ENCODE measurements at places on chromosomes 11 and 22.

DNA sequence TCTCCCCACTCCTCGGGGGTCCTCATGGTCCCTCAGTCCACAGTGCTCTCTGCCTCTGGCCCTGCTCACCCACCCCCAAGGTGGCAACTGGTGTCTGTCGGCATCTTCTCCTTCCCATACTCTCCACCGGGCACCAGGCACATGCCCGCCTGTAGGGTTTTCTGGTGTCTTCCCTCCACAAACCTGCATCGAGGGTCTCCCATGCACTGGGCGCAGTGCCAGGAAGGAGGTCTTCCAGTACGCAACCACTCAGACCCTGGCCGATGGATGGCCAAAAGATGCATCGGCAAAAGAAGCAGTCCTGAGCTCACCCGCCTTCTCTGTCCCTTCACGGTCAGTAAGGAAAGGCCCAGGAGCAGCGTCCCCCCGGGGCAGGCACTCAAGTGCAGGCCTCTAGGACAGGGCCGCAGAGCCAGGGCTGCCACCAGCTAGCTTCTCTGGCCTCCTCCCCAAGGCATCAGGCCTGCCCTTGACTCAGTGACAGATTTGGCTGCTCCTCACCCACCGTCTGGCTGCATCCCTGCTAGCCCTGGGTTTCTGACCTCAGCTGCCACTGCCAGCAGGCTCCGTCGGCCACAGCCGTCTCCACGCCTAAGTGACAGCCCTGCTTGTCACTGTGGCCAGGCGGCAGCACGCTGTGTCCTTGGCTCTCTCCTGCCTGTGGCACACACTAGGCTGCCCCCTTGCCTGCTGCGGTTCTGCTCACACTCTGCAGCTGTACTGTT, 32.1 kb upstream of the IGSF9B start:
- DNase-seq, result no peak

GRCh38 chr22:26667140-26667539, 9.8 kb downstream of the MIAT start:
- no peak for DNase-seq

DNA sequence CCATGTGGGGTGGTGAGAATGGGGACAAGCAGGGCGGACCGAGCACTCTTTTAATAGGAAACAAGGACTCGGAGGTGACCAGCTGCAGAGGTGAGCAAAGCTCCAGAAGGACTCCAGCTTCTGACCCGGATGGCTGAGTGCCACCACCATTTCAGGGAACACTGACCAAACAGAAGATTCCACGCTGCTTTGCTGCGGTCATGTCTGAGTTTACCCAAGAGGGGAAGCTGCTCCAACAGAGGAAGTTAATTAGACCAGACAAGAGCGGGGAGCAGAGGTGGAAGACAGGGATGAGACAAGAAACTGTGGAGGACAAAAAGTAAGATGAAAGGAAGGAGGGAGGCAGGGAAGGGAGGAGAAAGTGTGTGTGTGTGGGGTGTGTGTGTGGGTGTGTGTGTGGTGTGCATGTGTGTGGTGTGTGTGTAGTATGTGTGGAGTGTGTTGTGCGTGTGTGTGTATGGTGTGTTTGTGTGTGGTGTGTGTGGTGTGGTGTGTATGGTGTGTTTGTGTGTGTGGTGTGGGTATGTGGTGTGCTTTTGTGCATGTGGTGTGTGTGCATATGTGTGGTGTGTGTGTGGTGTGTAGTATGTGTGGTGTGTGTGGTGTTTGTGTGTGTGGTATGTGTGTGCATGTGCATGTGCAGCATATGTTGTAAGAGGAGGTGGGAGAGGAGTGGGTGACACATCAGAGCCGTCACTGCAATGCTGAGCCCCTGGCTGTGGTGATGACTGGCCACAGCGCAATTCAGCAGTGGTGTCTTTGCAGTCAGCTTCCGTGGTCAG, 82.2 kb upstream of the AKIP1 start:
- DNase-seq, result no peak

- DNase-seq, result peak; percentile 17
Observed at GRCh38 chr11:94876645-94877442, 96.5 kb downstream of the CWC15 start.

GRCh38 chr11:118060081-118060661, 16.7 kb upstream of the TMPRSS4 start:
- DNase-seq, result no peak

DNA sequence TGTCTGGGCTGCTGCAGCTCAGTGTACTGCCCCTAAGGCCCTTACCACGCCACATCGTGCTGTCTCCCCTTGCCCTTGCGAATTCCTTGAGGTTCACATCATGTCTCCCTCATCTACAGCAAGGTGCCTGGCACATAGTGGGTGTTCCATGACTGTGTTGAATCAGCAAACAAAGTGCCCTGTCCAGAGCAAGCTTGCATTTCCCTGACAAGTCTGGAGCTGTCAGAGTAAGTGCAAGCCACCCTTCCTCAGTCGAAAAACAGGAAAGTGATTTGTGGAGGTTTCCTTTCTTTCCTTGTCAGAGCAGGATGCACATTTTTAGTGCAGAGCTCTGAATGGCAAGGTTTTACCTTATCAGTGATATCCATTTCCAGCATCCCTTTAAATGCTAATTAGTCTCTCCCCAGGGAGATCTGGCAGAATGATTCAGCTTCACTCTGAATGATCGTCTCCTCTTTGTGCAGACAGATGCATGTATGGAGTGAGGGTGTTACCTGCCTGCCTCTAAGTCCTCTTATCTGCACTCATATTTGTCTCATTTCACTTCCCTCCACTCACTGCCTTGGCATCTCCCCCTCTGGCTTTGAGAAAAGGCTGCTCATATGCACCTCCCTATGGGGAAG, 331.2 kb downstream of the TMEM135 start:
- no peak for DNase-seq

DNA sequence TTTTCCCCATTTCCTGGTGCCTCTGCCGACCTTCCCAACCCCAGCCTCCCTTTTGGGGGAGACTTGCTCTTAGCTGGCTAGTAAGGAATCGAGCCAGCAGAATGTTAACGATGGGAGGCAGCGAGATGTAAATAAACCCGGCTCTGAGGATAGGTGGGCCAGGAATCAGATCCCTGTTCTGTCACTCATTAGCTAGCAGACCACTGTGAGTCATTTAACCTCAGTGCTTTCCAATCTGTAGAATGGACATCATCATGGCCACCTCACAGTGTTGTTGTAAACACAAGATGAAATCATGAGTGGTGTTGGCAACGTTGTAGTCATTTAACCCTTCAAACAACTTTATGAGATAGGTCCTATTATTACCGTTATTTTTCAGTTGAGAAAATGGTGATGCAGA, 208.6 kb downstream of the KIRREL3 start:
- DNase-seq, result no peak

GRCh38 chr11:68471360-68472340, 11.1 kb downstream of the PPP6R3 start:
- no peak for DNase-seq

GRCh38 chr22:33917744-33918406, 2.4 kb downstream of the LARGE1 start:
- DNase-seq, result peak; percentile 46

GRCh38 chr22:31447337-31447736, 42.3 kb downstream of the EIF4ENIF1 start:
- no peak for DNase-seq

GRCh38 chr11:122154227-122154626, 38.2 kb upstream of the BLID start:
- no peak for DNase-seq

- DNase-seq, result no peak
Observed at GRCh38 chr11:123233280-123233974, 38.4 kb upstream of the CLMP start.

- DNase-seq, result no peak
Observed at GRCh38 chr11:6321356-6321755, 1.1 kb upstream of the CAVIN3 start.

DNA sequence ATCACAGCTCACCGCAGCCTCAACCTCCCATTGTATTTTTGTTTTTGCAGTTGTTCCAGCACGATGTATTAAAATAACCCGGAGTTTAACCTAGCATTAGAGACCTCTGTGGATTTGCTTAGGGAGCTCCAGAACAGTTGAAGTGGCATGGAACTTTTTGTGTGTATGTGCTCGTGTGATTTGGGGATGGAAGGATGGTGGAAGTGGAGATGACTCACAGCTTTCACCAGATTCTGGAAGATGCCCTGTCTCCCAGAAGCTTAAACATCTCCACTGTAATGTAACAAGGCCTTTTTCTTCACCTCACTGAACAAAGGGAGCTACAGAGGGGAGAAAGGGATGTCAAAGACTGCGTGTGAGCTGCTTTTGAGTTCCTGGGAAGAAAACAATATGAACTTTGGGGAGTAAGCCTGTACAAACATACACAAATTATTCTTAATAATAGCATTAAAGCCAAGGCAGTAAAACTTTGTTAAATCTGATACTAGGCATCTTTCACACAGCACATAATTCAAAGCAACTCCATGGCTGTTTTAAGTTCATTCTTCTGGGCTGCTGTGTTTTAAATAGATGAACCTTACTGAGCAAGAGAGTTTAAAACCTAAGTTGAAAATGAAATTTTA, 226.4 kb downstream of the ADAMTS15 start:
- DNase-seq, result no peak

DNA sequence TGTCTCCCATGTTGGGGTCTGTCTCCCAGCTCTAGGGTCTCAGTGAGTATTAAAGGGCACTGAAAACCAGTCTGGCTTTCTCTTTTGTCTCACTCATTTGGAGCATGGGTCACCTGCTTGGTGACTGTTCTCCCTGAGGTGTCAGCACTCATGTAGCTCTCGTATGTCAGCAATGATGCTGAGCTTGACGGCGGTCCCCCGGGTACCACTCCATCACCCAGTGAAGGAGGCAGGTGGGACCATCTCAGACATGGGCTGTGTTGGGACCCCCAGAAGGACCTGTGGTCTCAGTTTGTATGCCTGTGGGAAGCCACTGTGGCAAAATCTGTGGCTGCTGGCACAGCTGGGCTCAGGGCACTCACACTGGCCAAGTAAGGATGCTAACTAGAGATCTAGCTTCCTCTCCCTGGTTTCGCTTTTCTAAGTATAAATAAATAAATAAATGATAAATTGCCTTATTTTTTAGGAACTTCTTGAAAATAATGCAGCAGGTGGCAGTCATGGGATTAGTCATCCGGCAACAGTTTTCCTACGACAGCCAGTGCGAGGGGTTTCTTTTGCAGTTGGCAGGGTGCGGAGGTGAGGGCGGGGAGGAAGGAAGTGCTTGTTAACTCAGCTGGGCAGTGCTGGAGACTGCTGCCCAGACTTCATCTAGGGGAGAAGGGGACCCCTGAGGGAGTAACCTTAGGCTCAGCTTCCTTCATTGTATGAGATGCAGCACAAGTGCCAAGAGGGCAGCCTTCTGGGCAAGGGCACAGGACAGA, 48.8 kb downstream of the OSBP2 start:
- DNase-seq, result peak; percentile 2
